ENCODE measurements at places on chromosomes 1 and 21. TPM values are rescaled to one million over a fixed set of nuclear protein-coding genes. Genes with fewer than 3 reads are reported as not detected.
A peak's percentile ranks its signal among the peaks of the same experiment; 100 is the strongest.

- no peak overlapping the region for H3K4me3 ChIP-seq
- DNase-seq: no peak
- H3K27me3 ChIP-seq: no peaks in the 10 kb centered on the region
- no peaks in the 10 kb centered on the region for H3K36me3 ChIP-seq
Measured at GRCh38 chr1:201759194-201759815, 69.7 kb upstream of the IPO9 start.

GRCh38 chr1:31814041-31814511, 1.7 kb downstream of the SPOCD1 start:
- peaks cover 12% of the 10 kb centered on the region for H3K4me1 ChIP-seq
- H3K27ac ChIP-seq: no peak overlapping the region
- H3K4me3 ChIP-seq: no peak overlapping the region

- H3K36me3 ChIP-seq: peaks cover 55% of the 10 kb centered on the region
- no peak for DNase-seq
- no peak overlapping the region for H3K4me3 ChIP-seq
- H3K27ac ChIP-seq: no peak overlapping the region
- H3K4me1 ChIP-seq: no peaks in the 10 kb centered on the region
Measured at GRCh38 chr1:203871114-203871880, 9.9 kb downstream of the SNRPE start.

GRCh38 chr1:91092503-91092902, 70.7 kb upstream of the ZNF644 start:
- no peaks in the 10 kb centered on the region for H3K27me3 ChIP-seq
- DNase-seq: no peak
- no peaks in the 10 kb centered on the region for H3K36me3 ChIP-seq
- no peaks in the 10 kb centered on the region for H3K4me1 ChIP-seq
- no peak overlapping the region for H3K27ac ChIP-seq
- no peak overlapping the region for H3K4me3 ChIP-seq

DNA sequence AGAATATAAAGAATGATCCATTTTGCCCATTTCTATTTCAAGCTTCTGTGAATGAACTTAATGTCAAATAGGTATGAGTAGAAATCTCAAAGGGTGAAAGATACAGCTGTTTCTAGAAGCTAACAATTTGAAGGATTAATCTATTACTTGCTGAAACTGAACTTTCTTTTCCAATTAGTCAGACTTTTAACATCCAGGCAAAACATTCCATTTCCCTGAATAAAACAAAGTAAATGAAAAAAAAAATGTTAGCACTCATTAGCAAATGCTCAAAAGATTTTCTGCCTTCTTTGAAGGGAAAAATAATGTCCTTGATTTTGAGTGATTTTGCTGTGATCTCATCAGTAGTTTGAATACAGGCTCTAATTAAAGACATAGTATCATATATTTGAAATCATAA, 447.6 kb upstream of the PRMT6 start:
- DNase-seq: no peak
- H3K27me3 ChIP-seq: no peaks in the 10 kb centered on the region
- H3K36me3 ChIP-seq: no peaks in the 10 kb centered on the region

- H3K36me3 ChIP-seq: peaks cover 10% of the 10 kb centered on the region
- no peak overlapping the region for H3K4me3 ChIP-seq
- peak; percentile 42 for DNase-seq
- H3K4me1 ChIP-seq: peaks cover 4% of the 10 kb centered on the region
- no peak overlapping the region for H3K27ac ChIP-seq
- H3K27me3 ChIP-seq: no peaks in the 10 kb centered on the region
Measured at GRCh38 chr1:10308001-10308400, 90.9 kb upstream of the PGD start.

GRCh38 chr1:117067533-117068370, 7.6 kb downstream of the TTF2 start:
- no peaks in the 10 kb centered on the region for H3K27me3 ChIP-seq
- H3K36me3 ChIP-seq: peaks cover 3% of the 10 kb centered on the region
- H3K4me3 ChIP-seq: no peak overlapping the region
- DNase-seq: no peak
- no peaks in the 10 kb centered on the region for H3K4me1 ChIP-seq

GRCh38 chr1:31102501-31102950, 37.0 kb upstream of the PUM1 start:
- H3K4me1 ChIP-seq: no peaks in the 10 kb centered on the region
- no peaks in the 10 kb centered on the region for H3K36me3 ChIP-seq
- no peak overlapping the region for H3K4me3 ChIP-seq
- no peak for DNase-seq
- no peaks in the 10 kb centered on the region for H3K27me3 ChIP-seq

DNA sequence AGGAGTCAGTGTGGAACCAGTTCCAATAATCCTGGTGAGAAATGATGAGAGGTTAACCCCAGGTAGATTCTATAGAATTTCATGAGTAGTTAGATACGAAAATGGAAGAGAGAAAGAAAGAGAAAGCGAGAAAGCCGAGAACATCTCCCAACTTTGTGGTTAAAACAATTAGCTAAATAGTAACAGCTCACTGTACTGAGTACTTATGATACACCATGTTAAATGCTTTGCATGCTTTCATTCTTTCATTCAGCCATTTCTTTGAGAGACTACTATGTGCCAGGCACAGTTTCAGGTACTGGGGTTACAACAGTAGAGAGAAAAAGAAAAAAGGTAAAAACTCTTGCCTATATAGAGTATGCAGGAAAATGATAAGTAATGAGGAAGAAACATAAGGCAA, 109.7 kb upstream of the SYT6 start:
- H3K36me3 ChIP-seq: no peaks in the 10 kb centered on the region
- DNase-seq: no peak
- H3K27ac ChIP-seq: no peak overlapping the region
- H3K4me1 ChIP-seq: no peaks in the 10 kb centered on the region

DNA sequence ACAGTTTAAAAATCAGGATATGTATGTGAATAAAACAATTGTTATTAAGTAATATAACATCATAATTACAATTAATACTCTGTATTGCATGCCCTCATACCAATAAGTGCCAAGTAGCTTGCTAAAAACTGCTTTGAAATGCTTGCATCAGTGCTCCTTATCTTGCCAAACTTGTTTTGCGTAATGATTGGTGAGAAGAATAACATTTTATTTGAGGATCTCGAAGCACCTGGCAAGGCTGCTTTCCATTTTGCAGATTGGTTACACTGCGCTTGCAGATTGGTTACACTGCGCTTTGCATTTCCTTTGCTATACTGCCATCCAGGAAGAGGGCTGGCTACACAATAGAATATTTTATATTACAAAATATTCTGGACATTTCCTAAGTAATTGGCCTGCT, 1.7 kb upstream of the PBX1 start:
- H3K4me1 ChIP-seq: no peaks in the 10 kb centered on the region
- no peak overlapping the region for H3K4me3 ChIP-seq
- no peak overlapping the region for H3K27ac ChIP-seq
- DNase-seq: no peak

- H3K36me3 ChIP-seq: no peaks in the 10 kb centered on the region
- H3K4me3 ChIP-seq: no peak overlapping the region
- no peak overlapping the region for H3K27ac ChIP-seq
Measured at GRCh38 chr1:206678490-206678889, 6.2 kb upstream of the MAPKAPK2 start.

DNA sequence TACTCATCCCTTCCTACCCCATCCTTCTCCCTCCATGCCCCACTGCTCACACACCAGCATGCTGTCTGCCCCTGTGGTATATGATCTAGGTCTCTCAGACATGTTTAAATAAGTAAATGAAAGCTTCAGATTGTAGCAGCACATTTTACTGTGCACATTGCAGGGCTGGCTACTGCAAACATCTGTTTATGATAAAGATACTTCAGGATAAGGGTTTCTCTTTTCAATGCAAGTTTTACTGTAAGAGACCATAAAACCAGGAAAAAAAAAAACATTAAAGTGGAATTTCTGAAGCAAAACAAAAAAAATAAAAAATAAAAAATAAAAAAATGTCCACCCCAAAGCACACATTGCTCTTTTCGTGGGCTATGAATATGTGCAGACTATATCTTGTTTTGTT, 184.4 kb downstream of the USH2A start:
- H3K4me1 ChIP-seq: no peaks in the 10 kb centered on the region
- no peak overlapping the region for H3K27ac ChIP-seq
- H3K4me3 ChIP-seq: no peak overlapping the region
- DNase-seq: no peak

DNA sequence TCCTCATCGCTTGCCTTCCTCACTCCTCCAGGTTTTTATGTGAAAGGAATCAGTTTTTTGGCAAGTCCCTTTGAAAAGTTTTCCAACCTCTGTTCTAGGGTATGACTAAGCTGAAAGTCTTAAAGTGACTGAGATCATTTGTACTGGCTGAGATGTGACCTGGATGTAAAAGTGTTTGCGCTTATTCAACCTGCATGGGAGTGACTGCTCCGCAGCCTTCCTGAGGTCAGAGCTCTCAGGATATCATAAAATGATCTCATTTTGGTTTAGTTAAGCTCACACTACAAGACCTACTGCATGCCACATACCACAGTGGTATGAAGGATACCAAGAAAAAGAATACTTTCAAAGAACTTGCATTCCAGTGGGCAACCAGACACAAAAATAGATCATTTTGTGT, 29.8 kb upstream of the TADA1 start:
- no peak overlapping the region for H3K27ac ChIP-seq
- peaks cover 2% of the 10 kb centered on the region for H3K4me1 ChIP-seq
- no peaks in the 10 kb centered on the region for H3K36me3 ChIP-seq
- H3K27me3 ChIP-seq: no peaks in the 10 kb centered on the region
- H3K4me3 ChIP-seq: no peak overlapping the region
- no peak for DNase-seq

GRCh38 chr1:84737590-84737989, 47.3 kb upstream of the SSX2IP start:
- no peak overlapping the region for H3K27ac ChIP-seq
- peaks cover 10% of the 10 kb centered on the region for H3K27me3 ChIP-seq
- no peaks in the 10 kb centered on the region for H3K4me1 ChIP-seq
- no peaks in the 10 kb centered on the region for H3K36me3 ChIP-seq
- no peak for DNase-seq

DNA sequence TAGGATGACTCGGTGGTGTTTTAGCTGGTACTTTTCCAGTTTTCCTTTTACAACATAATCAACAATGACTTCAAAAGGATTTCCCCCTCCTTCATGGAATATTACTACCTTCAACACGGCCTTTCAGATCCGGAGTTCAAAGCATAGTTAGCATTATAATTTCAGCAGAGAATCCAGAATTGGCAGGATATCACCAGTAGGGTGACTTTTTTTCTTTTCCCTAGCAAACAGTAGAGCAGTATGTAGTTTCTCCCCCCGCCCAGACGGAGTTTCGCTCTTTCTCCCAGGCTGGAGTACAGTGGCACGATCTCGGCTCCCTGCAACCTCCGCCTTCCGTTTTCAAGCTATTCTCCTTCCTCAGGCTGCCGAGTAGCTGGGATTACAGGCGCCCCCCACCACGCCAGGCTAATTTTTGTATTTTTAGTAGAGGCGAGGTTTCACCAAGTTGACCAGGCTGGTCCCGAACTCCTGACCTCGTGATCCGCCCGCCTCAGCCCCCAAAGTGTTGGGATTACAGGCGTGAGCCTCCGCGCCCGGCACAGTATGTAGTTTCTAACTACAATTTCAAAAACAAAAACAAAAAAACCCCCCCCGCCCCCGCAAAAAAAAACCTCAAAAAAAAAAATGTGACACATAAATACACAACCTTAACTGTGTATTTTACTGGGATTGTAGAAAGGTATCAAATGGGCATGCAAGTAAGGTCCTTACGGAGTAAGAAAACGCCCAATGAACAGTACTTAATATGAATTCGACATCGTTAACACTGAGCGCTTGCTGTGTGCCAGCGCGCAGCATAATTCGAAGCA, 1.5 kb upstream of the COX20 start:
- no peaks in the 10 kb centered on the region for H3K27me3 ChIP-seq
- peak; percentile 36 for DNase-seq
- H3K36me3 ChIP-seq: peaks cover under 1% of the 10 kb centered on the region
- peaks cover 11% of the 10 kb centered on the region for H3K4me1 ChIP-seq

DNA sequence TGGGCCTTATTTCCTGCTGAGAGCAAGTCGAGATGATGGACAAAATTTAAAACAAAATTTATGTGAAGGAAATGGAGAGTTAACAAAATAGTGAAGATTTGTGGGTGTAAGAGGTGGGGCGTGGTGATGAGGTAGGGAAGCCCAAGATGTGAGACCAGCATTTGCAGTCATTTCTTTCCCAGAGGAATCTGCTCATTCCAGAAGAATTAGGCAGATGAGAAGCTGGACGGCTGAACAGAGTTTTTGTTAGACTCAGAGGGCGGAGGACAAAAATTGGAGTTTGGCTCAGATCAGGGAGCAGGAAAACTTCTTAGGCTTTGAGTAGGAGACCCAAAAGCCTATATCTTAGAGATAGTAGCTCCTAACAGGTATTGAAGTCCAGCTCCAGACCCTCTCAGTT, 65.3 kb downstream of the CAMTA1 start:
- peaks cover 7% of the 10 kb centered on the region for H3K36me3 ChIP-seq
- no peak overlapping the region for H3K27ac ChIP-seq
- no peaks in the 10 kb centered on the region for H3K27me3 ChIP-seq
- no peak for DNase-seq

DNA sequence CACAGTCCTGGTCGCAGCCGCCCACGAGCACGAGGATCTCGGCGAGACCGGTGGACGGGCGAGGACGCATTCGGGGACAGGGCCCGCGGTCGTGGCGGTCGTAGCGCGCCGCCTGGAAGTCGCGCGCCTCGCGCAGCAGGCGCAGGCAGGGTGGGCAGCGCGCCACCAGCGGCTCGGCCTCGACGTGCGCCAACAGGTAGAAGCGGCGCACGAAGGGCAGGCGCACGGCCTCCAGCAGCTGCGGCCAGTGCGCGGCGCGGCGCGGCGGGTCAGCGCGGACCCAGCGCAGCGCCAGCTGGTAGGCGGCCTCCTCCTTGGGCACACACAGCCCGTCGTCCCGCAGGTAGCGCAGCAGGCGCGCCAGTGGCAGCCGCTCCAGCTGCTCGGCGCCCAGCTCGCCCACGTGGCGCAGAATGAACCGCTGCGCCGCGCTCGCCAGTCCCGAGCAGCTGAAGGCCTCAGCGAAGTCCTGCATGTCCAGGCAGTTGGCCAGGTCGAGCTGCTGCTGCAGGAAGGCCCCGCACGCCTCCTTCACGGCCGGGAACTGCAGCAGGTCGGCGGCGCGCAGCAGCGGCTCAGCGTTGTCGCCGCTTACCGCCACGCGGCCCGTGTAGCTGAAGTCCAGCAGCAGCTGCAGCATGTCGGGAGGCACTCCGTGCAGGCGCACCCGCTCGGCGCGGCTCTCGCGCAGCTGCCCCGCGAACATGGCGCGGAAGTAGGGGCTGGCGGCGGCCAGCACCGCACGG, 573 bp downstream of the KLHL21 start:
- no peak for DNase-seq
- peaks cover 61% of the 10 kb centered on the region for H3K4me1 ChIP-seq
- peaks cover 19% of the 10 kb centered on the region for H3K36me3 ChIP-seq
- H3K27me3 ChIP-seq: no peaks in the 10 kb centered on the region
- peak overlapping the region; percentile 95 for H3K4me3 ChIP-seq

KRTAP19-1 gene
- not detected for total RNA-seq

SKI gene
- total RNA-seq: 324 TPM

GABRD gene
- 0.38 TPM for total RNA-seq

RBM11 gene
- total RNA-seq: 18.7 TPM

TSACC gene
- total RNA-seq: not detected

AKR7A3 gene
- 1.4 TPM for total RNA-seq

IVL gene
- not detected for total RNA-seq

SAMD13 gene
- total RNA-seq: not detected

RAD54L gene
- 0.33 TPM for total RNA-seq
